Mesenteric fat pad (tissue), 1 donor: ENCODE measurements at places on chromosomes 7 and 10. TPM values are rescaled to one million over a fixed set of nuclear protein-coding genes. Genes with fewer than 3 reads are reported as not detected.

CFAP70 gene
- 2.5 TPM for total RNA-seq

GRCh38 chr7:12943781-12944180 is 256.3 kb downstream of the ARL4A start:
- no peak for DNase-seq

SPOCK2 gene
- total RNA-seq = 5.8 TPM

- no peak for DNase-seq
Measured at GRCh38 chr10:1043532-1043995, 5.4 kb downstream of the IDI1 start.

DNA sequence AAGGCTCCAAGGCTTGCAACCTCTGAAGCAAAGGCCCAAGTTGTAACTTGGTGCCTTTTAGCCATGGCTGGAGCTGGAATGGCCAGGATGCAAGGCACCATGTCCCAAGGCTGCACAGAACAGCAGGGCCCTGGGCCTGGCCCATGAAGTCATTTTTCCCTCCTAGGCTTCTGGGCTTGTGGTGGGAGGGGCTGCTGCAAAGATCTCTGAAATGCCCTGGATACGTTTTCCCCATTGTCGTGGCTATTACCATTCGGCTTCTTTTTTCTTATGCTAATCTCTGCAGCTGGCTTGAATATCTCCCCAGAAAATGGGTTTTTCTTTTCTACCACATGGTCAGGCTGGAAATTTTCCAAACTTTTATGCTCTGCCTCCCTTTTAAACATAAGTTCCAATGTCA is 234.2 kb downstream of the CDK14 start:
- DNase-seq = no peak

GRCh38 chr10:94626476-94626875 is 57.1 kb upstream of the CYP2C18 start:
- DNase-seq = no peak

DNA sequence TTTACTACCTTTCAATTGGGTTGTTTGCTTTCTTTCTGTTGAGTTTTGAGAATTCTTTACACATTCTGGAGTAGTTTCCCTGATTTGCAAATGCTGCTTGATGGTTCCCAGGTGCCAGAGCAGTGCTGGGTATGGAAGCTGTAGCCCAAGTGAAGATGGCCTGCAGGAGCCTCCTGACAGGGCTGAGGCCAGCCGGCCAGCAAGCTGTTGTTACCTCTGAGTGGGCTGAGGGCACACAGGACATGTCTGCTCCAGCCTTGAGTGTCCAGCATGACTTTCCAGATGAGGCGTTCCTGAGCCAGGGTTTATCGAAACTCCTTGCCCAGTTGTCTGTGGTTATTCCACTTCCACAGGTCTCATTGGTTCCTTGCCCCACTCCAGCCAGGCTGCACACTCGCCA is 164.6 kb upstream of the TNS3 start:
- peak; percentile 68 for DNase-seq
